NCI-H1105 treated with DMSO at 0.1 percent for 48 hours (cell line): ENCODE measurements at places on chromosomes 3 and 15.

DNA sequence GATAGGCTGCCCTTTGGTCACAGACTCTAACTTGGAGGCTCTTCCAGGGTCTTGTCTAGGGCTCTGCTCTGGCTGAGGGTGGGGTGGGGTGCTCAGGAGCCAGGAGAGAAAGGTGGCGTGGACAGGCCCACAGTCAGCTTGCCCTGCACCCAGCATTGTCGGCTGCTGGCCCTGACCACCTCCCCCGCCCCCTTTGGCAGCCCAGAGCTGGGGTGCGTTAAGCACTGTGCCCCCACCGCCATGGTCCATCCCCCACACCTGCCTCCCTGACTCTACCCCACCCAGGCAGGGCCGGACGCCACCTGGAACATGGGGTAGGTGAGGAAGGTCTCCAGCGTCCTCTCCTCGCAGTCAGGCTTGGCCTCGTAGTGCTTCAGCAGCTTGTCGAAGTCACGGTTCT is 58.8 kb downstream of the RASGRF1 start:
- DNase-seq, result no peak

DNA sequence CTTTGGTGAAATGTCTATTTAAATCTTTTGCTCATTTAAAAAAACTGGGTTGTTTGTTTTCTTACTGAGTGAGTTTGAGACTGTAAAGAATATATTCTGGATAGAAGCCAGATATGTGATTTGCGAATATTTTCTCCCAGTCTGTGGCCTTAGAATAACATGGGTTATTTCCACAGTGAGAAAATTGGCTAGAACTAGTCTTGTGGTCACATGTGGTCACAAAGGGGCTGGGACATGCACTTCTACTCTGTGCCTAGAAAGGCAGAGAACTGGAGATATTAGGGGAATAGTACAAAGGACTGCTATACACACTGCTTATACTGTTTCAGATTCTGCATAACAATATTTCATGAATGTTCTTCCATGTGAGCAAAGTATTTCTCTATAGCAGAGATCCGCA is 79.9 kb upstream of the RGMA start:
- no peak for DNase-seq

- DNase-seq, result no peak
Measured at GRCh38 chr3:50139308-50139707, 15.8 kb upstream of the SEMA3F start.

- no peak for DNase-seq
Measured at GRCh38 chr3:134803051-134803505, 8.0 kb downstream of the EPHB1 start.

DNA sequence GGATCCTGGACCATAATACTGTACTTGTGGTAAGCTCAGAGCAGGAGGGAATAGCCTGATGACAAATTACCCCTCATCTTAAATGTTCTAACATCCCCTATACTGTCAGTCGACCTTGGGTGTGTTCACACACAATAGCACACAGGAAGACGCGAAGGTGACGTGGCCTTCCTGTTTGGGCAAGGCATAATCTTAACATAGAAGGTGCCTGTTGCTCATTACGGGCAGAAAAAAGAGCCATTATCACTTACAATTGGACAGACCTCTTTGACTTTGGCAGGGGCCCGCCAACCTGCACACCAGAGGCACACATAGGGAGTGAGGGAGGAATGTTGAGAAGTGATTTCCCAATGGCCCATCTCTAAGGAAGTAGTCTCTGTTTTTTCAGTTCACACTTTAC is 144.2 kb downstream of the ANO10 start:
- no peak for DNase-seq

GRCh38 chr15:33098094-33099058 is 96.1 kb downstream of the FMN1 start:
- DNase-seq, result no peak

DNA sequence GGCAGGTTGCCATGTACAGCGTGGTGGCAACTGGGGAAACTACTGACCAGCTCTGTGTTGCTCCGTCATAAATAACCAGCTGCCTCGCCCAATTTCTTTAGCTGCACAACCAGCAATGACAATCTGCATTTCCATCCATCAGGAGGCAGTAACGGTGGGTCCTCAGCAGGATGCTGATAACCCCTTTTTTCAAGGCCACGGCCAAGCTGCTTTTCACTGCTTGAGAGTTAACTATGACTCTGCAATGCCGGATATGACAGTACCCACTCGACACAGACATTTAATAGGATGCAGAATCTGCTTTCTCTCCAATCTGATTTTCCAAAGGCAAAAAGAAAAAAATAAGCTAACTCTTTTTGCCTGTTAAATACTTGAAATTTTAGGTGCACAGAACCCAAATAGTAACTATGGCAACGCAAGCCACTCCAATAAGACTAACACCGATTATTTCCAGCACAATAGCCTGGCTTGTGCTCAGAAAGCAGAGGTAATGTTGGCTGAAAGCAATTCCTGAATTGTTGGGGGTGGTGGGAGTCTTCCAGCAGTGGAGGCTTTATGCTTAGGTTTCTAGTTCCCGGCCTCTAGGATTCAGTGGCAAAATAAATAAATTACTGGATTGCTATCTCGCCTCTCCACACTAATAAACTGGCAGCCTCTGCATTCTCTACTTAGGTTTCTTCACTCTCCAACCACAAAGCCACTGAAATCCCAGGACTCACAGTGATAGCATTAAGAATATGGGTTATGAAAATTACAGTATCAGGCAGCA is 31.2 kb upstream of the SRGAP3 start:
- DNase-seq, result no peak

- no peak for DNase-seq
Measured at GRCh38 chr3:23547905-23548650, 257.7 kb upstream of the UBE2E1 start.

DNA sequence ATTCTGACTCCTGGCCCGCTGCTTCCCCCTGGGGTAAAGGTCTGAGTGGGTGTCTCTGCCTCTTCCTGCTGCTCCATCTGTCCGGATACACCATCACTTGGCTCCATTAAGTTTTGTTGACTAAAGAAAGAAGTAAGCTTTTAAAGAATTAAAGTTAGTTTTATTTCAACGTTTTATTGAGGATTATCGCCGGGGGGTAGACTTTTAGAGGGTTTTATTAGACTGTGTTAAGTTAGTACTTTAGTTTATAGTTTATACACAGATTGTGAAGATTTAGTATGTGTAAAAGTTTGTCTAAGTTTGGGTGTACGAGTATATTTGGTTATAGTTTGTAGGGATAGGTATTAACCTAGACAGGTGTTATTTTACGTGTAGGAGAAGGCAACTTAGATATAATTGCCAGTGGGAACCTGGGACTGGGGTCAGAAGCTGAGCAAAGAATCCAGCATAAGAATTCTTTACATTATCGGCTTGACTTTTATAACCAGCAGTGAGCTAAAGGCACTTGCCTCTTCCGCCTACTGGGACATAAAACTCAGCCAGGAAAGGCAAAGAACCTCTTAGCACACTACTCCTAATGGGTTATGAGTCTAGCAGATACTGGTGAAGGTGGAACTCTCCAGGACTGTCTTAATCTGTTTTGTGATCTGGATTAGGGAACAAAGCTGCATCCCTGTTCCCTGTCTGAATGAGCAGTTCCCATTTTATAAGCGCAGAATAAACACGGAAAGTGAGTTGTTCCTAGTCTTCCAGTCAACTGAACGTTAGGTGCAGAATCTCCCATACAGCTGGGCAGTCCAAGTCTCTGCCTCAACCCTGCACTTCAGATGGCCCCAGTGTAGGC is 131.3 kb downstream of the FAM43A start:
- DNase-seq, result no peak

GRCh38 chr15:32716915-32717425 is 834 bp upstream of the GREM1 start:
- no peak for DNase-seq
